Pericardium fibroblast (primary cell): ENCODE measurements at places on chromosomes 7 and 10. TPM values are rescaled to one million over a fixed set of nuclear protein-coding genes. Genes with fewer than 3 reads are reported as not detected.

Gene NKX1-2
- total RNA-seq: not detected in 2 replicates

Gene TMEM184A
- total RNA-seq: not detected in 2 replicates

Gene OGDHL
- total RNA-seq: 0.09 and 0.82 TPM in 2 replicates

Gene FAM25A
- total RNA-seq: not detected in 2 replicates

Gene BTBD16
- not detected in 2 replicates for total RNA-seq

Gene PCLO
- 0.12 and 0.26 TPM in 2 replicates for total RNA-seq

Gene IFIT2
- total RNA-seq: 4.0 and 4.7 TPM in 2 replicates

Gene ATRNL1
- 0.26 and 0.70 TPM in 2 replicates for total RNA-seq

Gene PPP1R3C
- 20.6 and 30.6 TPM in 2 replicates for total RNA-seq

Gene COL13A1
- 3.3 and 4.9 TPM in 2 replicates for total RNA-seq

Gene PNLIP
- not detected in 2 replicates for total RNA-seq
